PC-9 (cell line): ENCODE measurements at places on chromosomes 16 and 17. TPM values are rescaled to one million over a fixed set of nuclear protein-coding genes. Genes with fewer than 3 reads are reported as not detected.

The PRSS53 gene
- 7.7 and 9.2 TPM in 2 replicates for total RNA-seq

The CCL13 gene
- total RNA-seq = not detected in 2 replicates

The CXCL16 gene
- 52.4 and 60.2 TPM in 2 replicates for total RNA-seq

The CACNG4 gene
- 45.1 and 46.3 TPM in 2 replicates for total RNA-seq

The PYY gene
- not detected in 2 replicates for total RNA-seq

The GPR139 gene
- total RNA-seq = not detected in 2 replicates

The ZNF629 gene
- 21.7 and 25.6 TPM in 2 replicates for total RNA-seq

The PRSS36 gene
- 4.1 and 6.8 TPM in 2 replicates for total RNA-seq

The RRAD gene
- 0.24 TPM in 1 of 2 replicates, not detected in the other for total RNA-seq

The LPO gene
- not detected in 2 replicates for total RNA-seq

The TMEM100 gene
- not detected in 2 replicates for total RNA-seq

The RASD1 gene
- total RNA-seq = 1.0 and 1.2 TPM in 2 replicates

The TEN1 gene
- 19.6 and 22.7 TPM in 2 replicates for total RNA-seq

The PTGES3L gene
- 0.70 and 1.3 TPM in 2 replicates for total RNA-seq

The ZNF750 gene
- 0.35 and 0.44 TPM in 2 replicates for total RNA-seq

The HBM gene
- total RNA-seq = not detected in 2 replicates

The PIMREG gene
- 52.2 and 62.3 TPM in 2 replicates for total RNA-seq

The TMIGD1 gene
- not detected in 2 replicates for total RNA-seq

The TP53TG3B gene
- not detected in 2 replicates for total RNA-seq

The BICDL2 gene
- total RNA-seq = 57.9 and 68.7 TPM in 2 replicates

The KRT9 gene
- 0.55 and 0.73 TPM in 2 replicates for total RNA-seq

The KRT15 gene
- 41.9 and 49.9 TPM in 2 replicates for total RNA-seq

The ACSM2B gene
- not detected in 2 replicates for total RNA-seq

The GPR179 gene
- total RNA-seq = 0.57 and 0.58 TPM in 2 replicates

The MEIOC gene
- total RNA-seq = not detected in 2 replicates

The SLC12A3 gene
- total RNA-seq = 0.26 and 0.70 TPM in 2 replicates

The TMEM114 gene
- not detected in 2 replicates for total RNA-seq

The CTRB1 gene
- total RNA-seq = not detected in 2 replicates

The NT5M gene
- 6.2 and 9.6 TPM in 2 replicates for total RNA-seq

The HEATR9 gene
- total RNA-seq = not detected in 2 replicates

The MYOCD gene
- total RNA-seq = not detected in 2 replicates

The TBX21 gene
- not detected in 2 replicates for total RNA-seq

The PRPF8 gene
- total RNA-seq = 437 and 496 TPM in 2 replicates

The SLC6A2 gene
- 0.50 and 0.61 TPM in 2 replicates for total RNA-seq

The MMP15 gene
- 20.1 and 23.9 TPM in 2 replicates for total RNA-seq

The TEX19 gene
- total RNA-seq = 0.24 and 0.28 TPM in 2 replicates

The VASN gene
- 45.3 and 49.8 TPM in 2 replicates for total RNA-seq

The PMFBP1 gene
- 0.55 TPM in 1 of 2 replicates, not detected in the other for total RNA-seq

The KRT39 gene
- not detected in 2 replicates for total RNA-seq

The MILR1 gene
- total RNA-seq = 22.9 and 25.6 TPM in 2 replicates

The CD300C gene
- not detected in 2 replicates for total RNA-seq

The PLA2G10 gene
- total RNA-seq = 5.8 and 9.0 TPM in 2 replicates

The MT4 gene
- not detected in 2 replicates for total RNA-seq

The ATP6V0D1 gene
- total RNA-seq = 51.5 and 61.0 TPM in 2 replicates

The FBXL16 gene
- 22.2 and 24.0 TPM in 2 replicates for total RNA-seq
